ENCODE measurements at places on chromosomes 1 and 21.
A peak's percentile ranks its signal among the peaks of the same experiment; 100 is the strongest.

DNA sequence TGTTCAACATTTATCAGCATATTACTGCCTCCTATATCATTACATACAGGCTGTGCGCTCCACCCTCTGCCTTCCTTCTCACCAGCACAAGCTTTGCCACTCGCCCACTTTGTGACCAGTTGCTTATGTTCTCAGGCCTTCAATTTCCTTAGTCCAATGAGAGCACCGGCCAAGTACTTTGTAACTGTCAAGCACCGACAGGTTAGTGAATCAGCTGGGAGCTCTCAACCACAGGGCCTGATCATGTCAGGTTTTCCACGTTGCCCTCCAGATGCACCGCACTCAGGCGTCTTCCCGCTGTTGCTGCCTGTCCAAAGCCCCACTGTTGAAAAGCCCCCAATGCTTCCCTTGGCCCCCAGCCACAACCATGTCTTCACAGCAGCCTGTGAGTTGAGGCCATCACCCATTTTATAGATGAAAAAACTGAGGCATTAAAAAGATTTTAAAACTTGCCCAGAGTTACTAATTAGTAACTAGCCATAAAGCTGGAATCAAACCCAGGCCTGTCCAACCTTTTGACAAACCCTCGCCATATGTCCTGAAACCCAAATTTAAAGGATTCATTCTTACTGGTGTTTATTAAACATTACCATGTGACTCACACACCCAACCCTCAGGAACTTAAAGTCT, 3.4 kb upstream of the KCNN3 start:
- no peak for DNase-seq

DNA sequence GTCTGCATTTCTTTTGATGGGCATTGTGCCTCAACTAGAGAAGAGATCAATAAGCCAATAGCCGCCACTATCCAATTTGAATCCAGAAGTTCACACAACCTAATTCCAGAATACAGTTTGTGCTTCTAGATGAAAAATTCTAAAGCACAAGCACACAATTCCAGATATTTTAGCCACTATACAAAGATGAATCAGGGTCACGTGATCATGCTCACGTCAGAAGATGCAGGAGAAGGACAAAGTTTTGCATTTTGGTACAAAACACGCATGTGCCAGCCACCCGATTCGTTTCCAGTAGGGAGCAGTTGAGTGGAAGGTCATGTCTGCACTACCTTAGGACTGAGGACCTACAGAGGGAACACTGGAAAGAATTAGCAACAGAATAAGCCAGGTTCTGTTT, 3.6 kb downstream of the KCNJ15 start:
- DNase-seq, result no peak

- no peak for DNase-seq
These were observed 171.9 kb downstream of the C1orf21 start for GRCh38 chr1:184558691-184559090.

DNA sequence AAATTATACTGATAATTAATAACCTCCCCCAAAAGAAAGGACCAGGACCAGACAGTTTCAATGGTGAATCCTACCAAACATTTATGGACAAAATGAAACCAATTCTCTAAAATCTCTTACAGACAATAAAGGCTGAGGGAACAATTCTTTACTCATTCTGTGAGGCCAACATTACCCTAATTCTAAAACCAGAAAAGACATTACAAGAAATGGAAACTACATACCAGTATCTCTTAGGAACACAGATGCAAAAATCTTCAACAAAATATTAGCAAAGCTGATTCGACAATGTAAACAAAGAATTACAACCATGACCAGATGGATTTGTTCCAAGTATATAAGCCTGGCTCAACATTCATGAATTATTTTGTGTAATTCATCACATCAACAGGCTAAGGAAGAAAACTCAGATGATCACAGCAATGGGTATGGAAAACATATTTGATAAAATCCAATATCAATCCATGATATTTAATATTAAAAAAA, 8.6 kb downstream of the TMED5 start:
- DNase-seq, result no peak

DNA sequence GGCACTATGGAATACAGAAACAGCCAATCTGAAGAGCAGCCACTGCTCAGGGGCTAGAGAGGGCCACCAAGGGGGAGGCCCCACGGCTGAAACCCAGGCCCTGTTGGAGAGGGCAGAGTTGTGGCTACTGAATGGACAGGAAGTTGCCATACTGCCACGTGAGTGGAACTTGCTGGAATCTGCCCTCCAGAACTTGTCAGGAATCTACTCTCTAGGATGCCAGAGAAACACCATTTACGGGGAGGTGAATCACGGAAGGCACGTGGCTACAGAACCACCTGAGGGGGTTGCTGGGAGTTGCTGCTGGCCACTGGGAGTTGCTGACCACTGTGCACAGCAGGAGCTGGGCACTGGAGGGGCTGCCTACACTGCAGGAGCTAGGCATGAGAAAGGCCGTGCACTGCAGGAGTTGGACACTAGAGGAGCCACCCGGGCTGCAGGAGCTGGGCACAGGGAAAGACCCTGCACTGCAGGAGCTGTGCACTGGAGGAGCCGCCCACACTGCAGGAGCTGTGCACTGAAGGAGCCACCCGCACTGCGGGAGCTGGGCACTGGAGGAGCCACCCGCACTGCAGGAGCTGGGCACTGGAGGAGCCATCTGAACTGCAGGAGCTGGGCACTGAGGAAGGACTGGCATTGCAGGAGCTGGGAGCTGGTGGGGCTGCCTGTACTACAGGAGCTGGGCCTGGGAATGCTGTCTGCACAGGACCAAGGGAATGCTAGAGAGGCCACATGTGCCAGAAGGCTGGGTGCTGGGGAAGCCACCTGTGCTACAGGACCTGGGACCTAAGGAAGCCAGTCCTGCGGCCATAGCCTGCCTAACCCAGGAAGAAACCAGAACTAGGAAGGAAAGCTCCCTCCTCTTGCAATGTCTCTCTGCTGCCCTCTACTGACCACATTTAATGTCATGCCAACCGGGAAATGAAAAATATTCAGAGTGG, 343.4 kb downstream of the MATN1 start:
- peak; percentile 68 for DNase-seq

DNA sequence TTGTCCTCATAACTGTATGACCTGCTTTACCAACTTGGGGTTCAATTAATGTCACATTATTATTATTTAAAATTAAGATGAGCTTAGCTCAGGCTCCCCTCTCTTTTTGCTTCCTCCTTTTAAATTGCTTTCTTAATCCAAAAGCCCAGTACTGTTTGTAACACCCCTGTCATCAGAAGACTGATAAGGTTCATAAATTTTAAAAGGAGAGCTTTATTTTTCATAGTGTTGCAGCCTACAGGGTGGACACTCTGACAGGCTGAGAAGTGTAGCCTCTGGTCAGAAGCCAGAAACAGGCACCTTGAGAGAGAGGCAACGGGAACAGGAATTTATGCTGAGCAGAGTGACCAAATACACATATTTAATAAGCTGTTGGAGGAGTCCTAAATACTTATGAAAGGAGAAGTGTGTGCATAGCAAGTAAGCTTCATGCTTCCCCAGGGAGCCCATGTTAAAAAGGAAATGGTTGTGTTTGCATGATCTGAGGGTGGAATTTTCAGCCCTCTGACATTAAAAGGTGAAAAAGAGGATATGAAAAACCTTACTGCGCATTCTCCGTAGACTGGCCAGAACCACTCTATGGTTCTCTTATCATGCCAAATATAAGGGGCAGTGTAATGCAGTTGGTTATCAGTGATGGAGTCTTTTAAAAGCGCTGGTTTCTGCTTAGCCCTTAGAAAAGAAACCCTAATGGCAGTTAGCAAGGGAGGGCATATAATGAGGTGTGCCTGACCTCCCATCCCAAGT, 30.5 kb upstream of the FGGY start:
- DNase-seq, result peak; percentile 77

GRCh38 chr1:116310180-116310579, 62.9 kb upstream of the ATP1A1 start:
- peak; percentile 26 for DNase-seq

GRCh38 chr1:153752571-153753195, 22.5 kb upstream of the SLC27A3 start:
- DNase-seq, result no peak
